ENCODE measurements at places on chromosomes 7 and 10.

- DNase-seq = no peak
Measured at GRCh38 chr7:30888747-30889146, 22.9 kb upstream of the AQP1 start.

- DNase-seq = no peak
Measured at GRCh38 chr7:81883801-81884393, 114.0 kb upstream of the HGF start.

GRCh38 chr10:36023939-36024338 lies 381.8 kb upstream of the FZD8 start:
- DNase-seq = no peak

DNA sequence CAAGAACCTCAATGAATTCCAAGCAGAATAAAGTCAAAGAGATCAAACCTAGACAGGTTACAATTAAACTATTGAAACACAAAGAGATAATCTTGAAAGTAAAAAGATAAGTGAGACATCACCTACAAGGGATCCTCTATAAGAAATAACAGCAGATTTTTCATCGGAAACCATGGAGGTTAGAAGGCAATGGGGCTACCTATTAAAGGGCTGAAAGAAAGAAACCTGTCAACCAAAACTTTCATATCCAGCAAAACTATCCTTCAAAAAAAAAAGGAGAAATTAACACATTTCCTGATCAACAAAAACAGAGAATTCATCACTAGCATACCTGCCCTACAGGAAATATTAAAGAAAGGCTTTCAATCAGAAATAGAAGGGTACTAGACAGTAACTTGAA lies 244.9 kb downstream of the ARHGAP12 start:
- no peak for DNase-seq
